Aortic smooth muscle cell (primary cell): ENCODE measurements at places on chromosomes 5 and 9. TPM values are rescaled to one million over a fixed set of nuclear protein-coding genes. Genes with fewer than 3 reads are reported as not detected.

Gene DOLPP1
- 8.6 and 8.7 TPM in 2 replicates for total RNA-seq

Gene AMBP
- 0.12 and 0.53 TPM in 2 replicates for total RNA-seq

Gene GABRB2
- total RNA-seq = under 0.01 TPM in 1 of 2 replicates, not detected in the other

Gene LCN10
- total RNA-seq = not detected in 2 replicates

Gene ZNF474
- 0.12 and 0.13 TPM in 2 replicates for total RNA-seq

Gene BARHL1
- total RNA-seq = not detected in 2 replicates

Gene TTC39B
- 21.4 and 33.0 TPM in 2 replicates for total RNA-seq

Gene RANBP3L
- total RNA-seq = 0.13 and 0.31 TPM in 2 replicates

Gene KCTD16
- total RNA-seq = 1.7 and 2.7 TPM in 2 replicates

Gene ANKDD1B
- total RNA-seq = 0.40 and 1.3 TPM in 2 replicates

Gene DNAH5
- 0.06 and 0.13 TPM in 2 replicates for total RNA-seq

Gene PCDHA9
- total RNA-seq = under 0.01 and 0.06 TPM in 2 replicates

Gene TMOD1
- total RNA-seq = 0.79 and 1.9 TPM in 2 replicates

Gene LTC4S
- total RNA-seq = 6.1 and 6.6 TPM in 2 replicates

Gene GARNL3
- 5.0 and 7.7 TPM in 2 replicates for total RNA-seq

Gene ADAMTS2
- 36.5 and 52.8 TPM in 2 replicates for total RNA-seq

Gene UGCG
- 60.1 and 83.9 TPM in 2 replicates for total RNA-seq

Gene HTR1A
- total RNA-seq = not detected in 2 replicates

Gene EGFLAM
- total RNA-seq = 6.0 and 8.9 TPM in 2 replicates

Gene PCDHB16
- total RNA-seq = 1.8 and 1.9 TPM in 2 replicates

Gene FOXI1
- total RNA-seq = not detected in 2 replicates

Gene C7
- 2.4 and 15.2 TPM in 2 replicates for total RNA-seq

Gene SPINK6
- not detected in 2 replicates for total RNA-seq

Gene TMC1
- 0.53 and 0.93 TPM in 2 replicates for total RNA-seq

Gene FAM151B
- total RNA-seq = 8.5 and 9.8 TPM in 2 replicates

Gene IL5
- not detected in 2 replicates for total RNA-seq

Gene PCDHB15
- total RNA-seq = 0.53 and 0.56 TPM in 2 replicates

Gene SHOC1
- total RNA-seq = not detected in 2 replicates

Gene REEP2
- 6.8 and 10.2 TPM in 2 replicates for total RNA-seq

Gene EFNA5
- 11.9 and 18.2 TPM in 2 replicates for total RNA-seq

Gene TRIM36
- total RNA-seq = 0.53 and 0.75 TPM in 2 replicates

Gene GPR151
- not detected in 2 replicates for total RNA-seq
